NCI-H82 (cell line): ENCODE measurements at places on chromosomes 6 and 20.
A peak's percentile ranks its signal among the peaks of the same experiment; 100 is the strongest.

- no peak for DNase-seq
Observed at GRCh38 chr20:54573838-54574237, 98.4 kb downstream of the DOK5 start.

- DNase-seq, result no peak
Observed at GRCh38 chr6:11878735-11879134, 100.1 kb upstream of the ADTRP start.

DNA sequence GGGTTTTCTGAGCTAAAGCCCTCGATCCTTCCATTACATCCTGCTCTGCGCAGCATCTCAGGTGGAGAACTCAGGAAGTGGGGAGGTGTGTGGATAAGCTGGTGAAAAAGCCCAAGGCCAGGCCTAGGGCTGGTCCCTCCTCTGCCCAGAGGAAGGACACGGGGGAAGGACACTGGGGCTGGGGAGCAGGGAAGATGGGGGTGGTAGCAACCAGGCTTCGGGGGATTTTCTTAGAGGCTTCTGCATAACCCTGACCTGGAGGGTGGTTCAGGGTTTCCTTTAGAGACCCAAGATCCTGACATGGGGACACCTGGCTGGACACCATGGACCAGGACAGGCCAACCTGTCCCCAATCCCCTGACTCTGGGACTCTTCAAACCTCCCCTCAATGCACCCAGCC is 37.9 kb downstream of the SUN5 start:
- DNase-seq, result no peak

- no peak for DNase-seq
Observed at GRCh38 chr20:48892891-48893290, 28.6 kb upstream of the ARFGEF2 start.

GRCh38 chr20:60759651-60760050 is 492.4 kb upstream of the CDH4 start:
- no peak for DNase-seq

- peak; percentile 51 for DNase-seq
Observed at GRCh38 chr20:38601216-38602184, at the start of gene ARHGAP40. Gene ARHGAP40, plus strand, starts transcription at chr20:38601809.

- DNase-seq, result peak; percentile 88
Observed at GRCh38 chr20:50478162-50478990, 31.8 kb upstream of the PTPN1 start.

DNA sequence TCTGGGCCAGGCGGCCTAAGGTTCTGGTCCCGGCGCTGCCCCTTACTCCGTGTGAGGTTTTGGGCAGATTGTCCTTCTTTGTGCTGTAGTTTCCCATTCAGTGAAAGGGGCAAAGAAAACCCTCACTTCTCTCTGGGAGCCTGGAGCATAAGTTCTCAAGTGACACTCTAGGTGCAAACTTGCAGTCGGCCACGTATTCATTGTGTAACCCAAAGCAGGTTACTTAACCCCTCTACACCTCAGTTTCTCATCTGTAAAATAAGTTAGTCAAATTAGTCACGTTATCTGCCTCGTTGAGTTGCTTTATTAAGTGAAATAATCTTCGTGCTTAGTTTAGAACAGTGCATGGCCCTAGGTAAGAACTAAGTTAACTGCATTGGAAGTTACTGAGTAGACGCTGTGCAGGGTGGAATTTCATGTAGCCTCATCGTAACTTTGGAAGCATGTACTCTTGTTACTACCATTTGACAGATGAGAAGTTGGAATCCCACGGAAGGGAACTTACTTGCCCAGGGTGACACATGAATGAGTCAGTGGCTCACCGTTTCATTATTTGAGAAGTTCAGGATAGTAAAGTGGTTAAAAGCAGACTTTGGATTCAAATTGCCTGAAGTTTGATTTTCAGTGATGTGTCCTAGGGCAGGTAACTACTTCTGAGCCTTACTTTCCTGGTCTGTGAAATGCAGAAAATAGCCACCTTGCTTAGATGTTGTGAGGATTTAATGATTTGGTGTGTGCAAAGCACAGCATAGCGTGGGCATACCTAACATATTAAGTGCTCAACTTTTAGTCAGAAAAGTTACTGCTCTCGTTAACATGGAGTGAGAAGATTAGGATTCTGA is 556 bp upstream of the MROH8 start:
- DNase-seq, result no peak

GRCh38 chr6:13554929-13555333 is 19.5 kb upstream of the SIRT5 start:
- DNase-seq, result peak; percentile 17

GRCh38 chr20:33262658-33263065 is 20.4 kb upstream of the BPIFB1 start:
- peak; percentile 92 for DNase-seq

- no peak for DNase-seq
Observed at GRCh38 chr6:8558953-8559352, 123.6 kb upstream of the SLC35B3 start.

DNA sequence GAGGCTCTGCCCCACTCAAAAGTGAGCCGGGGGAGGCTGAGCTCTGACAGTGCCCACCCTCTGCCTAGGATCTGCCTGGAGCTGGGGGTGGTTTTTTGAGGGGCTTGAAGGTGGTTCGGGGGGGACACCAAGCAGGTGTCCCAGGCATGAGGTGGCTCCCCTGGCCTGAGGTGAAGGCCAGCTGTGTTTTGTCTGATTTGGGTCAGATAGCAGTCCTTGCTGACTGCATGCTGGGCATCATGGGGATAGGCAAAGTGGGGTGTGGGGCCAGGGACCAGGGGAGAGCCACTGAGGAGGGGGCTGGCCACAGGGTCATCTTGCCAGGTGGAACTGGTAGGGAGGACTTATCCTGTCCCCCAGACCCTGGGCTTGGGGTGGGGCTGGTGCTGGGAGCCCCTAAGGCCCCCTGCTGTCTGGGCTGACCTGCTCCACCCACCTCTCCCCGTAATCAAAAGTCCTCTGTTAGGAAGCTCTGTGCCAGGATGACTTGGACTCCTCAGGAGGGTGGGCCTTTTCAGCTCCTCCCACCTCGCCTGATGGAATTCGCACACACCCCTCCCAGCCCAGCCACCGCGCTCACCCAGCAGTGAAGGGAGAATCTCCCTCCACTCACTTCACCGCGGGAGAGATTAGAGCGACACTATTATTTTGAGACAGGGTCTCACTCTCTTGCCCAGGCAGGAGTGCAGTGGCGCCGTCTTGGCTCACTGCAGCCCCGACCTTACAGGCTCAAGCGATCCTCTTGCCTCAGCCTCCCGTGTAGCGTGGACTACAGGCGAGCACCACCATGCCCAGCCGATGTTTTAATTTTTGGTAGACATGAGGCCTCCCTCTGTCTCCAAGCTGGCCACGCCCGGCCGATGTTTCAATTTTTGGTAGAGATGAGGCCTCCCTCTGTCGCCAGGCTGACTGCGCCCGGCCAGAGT is 1.5 kb upstream of the COL9A3 start:
- DNase-seq, result peak; percentile 63

DNA sequence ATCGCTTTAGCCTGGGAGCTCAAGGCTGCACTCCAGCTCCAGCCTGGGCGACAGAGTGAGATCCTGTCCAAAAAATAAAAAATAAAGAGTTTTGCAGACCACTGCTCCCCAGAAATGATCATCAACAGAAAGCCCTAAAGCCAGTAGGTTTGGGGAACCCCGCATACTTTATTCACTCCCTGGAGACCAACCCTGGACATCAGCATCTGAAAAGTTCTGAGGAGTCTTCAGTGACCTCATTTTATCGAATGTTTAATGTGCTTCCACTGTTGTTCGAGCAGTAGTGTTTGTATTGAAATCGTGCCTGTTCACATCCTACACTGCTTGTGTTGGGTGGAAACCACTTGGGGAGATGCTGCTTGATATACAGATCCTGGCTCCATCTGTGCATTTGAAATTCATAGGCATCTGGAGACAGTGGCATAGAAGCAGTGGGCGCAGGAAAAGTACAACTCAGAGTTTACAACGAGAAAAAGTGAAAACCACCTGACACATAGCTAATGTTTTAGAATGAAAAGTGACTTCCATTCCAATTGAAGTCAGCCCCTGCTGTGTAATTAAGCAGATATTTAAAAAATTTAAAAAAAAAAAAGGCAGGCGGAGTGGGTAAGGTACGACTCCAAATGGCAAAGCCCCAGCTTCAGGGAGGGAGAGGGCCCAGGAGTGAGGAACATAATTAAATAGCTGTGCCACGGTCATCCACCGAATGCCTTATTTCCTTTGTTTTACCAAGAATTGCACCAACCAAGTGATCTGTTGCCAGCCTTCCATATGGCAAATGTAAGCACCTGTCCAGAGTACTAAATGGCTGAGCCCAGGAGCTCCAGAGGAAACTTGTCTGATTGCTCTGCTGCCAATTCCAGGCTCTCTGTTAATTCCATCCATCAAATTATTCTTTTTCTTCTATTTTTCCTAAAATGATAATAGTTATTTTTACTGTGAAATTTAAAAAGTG is 100.4 kb upstream of the NAA20 start:
- no peak for DNase-seq

DNA sequence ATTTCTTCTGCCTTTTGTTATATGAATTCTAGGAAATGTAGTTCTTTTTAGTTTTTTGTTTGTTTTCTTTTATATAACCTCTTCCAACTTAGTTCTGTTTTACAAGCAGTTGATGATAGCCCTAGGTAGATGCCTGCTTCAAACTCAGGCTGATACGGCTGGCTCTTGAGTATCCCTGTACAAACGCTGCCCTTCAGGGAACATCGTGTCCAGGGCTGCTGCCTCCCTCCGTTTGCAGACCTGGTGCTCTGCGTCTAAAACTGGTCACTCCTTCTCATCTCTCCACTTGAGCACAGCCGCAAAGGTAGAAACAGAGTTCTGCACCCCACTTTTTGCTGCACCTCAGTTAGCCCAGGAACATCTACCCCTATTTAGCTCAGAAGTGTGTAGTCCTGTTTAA is 310.1 kb downstream of the PRL start:
- no peak for DNase-seq

DNA sequence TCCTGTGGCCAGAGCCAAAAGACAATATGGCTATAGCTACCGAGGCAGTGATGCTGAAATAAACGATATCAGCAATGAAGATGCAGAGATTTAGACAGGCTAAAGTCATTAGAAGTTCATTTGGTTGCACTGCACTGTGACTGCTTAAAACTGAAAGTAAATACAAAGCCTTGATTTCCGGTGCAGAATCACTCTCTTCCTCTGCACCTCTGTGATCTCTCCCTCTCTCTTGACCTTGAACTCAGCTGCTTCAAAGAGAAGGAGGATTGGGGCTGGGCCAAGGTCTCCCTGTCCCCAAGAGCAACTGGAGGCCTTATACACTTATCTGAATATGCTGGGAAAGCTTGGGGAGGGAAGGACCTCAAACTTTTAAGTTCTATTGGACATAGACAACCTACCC is 34.6 kb upstream of the SPACA1 start:
- DNase-seq, result no peak

DNA sequence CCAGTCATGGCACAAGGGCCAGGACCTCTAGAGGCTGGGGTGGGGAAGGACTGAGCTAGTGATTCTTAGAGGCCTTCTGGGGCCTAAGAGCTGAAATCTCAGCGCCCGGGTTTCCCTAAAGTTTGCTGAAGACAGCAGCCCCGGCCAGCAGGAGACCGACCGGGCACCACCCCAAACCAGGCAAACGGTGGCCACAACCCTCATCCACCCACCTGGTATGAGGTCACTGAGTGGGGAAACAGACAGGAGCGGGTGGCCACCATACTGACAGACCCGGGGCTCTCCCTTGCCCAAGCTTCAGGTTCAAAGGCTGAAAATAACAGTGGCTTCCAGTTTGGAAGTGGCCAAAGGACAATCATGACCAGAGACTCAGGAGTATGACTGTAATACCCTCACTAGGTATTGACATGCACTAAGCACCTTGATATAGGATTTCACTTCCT is 35.0 kb upstream of the ID1 start:
- no peak for DNase-seq

DNA sequence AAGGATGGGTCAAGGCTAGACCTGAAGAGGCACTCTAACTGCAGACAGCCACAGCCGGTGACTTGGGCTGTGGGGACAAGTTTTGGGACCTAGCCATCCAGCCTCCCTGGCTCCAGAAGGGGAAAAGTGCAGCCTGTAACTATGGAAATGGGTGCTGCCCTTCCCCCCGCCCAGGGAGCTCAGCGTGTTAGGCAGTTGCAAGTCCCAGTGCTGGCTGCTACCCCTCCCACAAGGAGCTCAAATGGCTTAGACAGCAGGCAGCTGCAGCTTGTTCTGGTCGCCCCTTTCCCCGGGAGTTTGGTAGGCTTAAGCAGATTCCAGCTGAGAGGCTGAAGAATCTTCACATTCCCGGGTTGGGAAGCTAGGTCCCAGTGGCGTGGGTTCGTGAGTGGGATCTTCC is 162.6 kb downstream of the FAM83B start:
- peak; percentile 90 for DNase-seq

- DNase-seq, result no peak
Observed at GRCh38 chr6:148438632-148439031, 96.0 kb downstream of the SASH1 start.

GRCh38 chr20:45919542-45920399 is 7.8 kb upstream of the PLTP start:
- DNase-seq, result peak; percentile 47

DNA sequence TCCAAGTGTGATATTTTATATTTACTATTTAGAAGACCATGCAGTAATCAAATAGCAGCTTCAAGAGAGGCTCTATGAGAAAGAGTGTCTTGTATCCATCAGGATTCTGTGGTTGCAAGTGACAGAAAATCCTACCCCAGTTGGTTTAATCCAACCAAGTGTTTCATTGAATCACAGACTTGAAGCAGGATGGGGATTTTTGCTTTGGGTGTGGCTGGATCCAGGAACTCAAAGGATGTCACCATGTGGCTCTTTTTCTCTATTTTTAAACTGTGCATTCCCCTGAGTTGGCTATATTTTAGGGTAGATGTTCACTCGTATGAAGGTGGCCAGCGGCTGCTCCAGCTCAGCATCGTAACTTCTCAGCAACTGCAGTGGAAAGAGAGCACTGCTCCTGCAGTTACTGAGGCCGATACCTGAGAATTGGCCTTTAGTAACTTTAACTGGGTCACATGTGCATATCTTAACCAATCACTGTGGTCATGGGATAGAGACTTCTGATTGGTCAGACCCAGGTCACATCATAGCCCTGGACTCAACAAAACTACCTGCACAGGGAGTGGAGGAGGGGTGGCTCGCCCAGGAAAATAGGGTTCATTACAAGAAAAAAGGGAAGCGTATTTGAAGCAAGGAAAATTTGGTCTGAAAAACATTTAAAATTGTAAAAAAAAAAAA is 396.1 kb upstream of the SULF2 start:
- DNase-seq, result no peak

- no peak for DNase-seq
Observed at GRCh38 chr6:106141441-106142237, 55.5 kb downstream of the PRDM1 start.

- no peak for DNase-seq
Observed at GRCh38 chr6:89734526-89734925, 85.1 kb downstream of the MDN1 start.

GRCh38 chr6:19268117-19268516 is 569.1 kb upstream of the ID4 start:
- DNase-seq, result no peak

GRCh38 chr6:146948790-146949342 is 255.4 kb upstream of the STXBP5 start:
- DNase-seq, result peak; percentile 7

- DNase-seq, result no peak
Observed at GRCh38 chr6:161232010-161232409, 41.9 kb downstream of the AGPAT4 start.
